GOT3 (cell line): ENCODE measurements at places on chromosomes 7 and 10.

DNA sequence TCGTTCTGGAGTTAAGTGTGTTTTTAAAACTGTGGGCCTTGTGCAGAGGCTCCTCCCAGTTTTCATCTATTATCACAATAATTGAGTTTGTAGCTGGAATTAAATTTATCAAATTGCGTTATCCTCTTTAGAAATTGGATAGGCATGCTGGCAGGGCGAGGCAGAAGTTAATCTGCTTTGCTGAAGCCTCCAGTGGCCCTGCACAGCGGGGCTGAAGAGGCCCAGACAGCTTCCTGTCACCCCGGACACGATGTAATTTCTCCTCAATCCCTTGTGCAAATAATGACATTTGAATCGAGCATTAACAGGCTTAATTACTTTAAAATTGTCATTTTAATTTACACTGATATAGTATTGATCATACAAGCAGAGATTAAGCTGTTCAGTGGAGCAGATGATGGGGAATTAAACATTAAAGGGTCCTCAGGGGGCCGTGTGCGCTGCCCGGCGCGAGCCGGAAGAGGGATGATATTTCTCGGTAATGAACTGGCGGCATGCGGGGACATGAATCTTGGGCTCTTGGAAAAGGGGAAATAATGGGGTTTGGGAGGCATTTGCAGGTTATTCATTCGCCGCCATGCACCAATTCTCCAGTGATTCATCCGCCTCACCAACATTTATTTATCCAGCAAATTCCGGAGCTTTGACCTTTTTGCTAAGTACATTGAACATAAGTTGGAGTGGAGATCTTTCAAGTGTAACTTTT, 118.5 kb downstream of the NKX6-2 start:
- no peak for DNase-seq

DNA sequence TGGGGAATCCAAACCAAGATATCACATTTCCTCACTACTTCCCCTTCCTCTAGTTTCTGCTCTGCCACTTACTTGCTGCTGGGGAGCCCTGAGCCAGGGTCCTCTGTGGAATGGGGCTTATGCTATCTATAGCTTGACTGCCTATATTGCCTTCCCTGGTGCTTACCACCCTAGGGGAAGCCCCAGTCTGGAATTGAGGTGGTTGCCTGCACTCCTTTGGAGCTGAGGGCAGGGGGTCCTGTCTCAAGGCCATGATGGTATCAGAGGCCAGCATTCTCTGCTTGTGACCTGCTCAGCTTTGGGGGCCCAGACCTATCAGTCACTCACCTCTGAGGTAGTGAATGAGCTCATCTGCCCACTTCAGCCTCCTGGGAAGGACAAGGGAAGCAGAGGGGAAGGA, 29.3 kb upstream of the INMT start:
- no peak for DNase-seq

DNA sequence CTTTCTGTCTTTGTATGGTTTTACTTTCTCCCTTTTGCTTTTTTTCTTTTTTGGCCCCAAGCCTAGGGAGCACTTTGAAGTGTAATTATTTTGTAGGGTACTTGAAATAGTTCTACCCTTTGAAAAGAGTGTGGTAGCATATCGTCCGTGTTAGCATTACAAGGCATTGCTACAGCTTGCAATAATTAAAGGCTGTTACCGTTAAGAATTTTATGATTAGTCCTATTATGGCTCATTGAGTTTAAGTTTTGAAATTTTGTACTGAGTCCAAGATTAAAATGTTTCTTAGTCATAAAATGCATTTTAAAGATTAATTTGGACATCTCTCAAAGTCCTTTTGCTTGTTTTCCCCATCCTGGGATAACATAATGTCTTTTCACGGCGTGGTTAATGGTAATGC, 490.0 kb upstream of the LRRN3 start:
- no peak for DNase-seq

- DNase-seq = no peak
Measured at GRCh38 chr7:152660021-152660420, 15.9 kb downstream of the XRCC2 start.

- DNase-seq = peak; percentile 33
Measured at GRCh38 chr7:99860281-99861127, 16.3 kb downstream of the OR2AE1 start.

- no peak for DNase-seq
Measured at GRCh38 chr7:93551063-93551895, 23.2 kb downstream of the CALCR start.

DNA sequence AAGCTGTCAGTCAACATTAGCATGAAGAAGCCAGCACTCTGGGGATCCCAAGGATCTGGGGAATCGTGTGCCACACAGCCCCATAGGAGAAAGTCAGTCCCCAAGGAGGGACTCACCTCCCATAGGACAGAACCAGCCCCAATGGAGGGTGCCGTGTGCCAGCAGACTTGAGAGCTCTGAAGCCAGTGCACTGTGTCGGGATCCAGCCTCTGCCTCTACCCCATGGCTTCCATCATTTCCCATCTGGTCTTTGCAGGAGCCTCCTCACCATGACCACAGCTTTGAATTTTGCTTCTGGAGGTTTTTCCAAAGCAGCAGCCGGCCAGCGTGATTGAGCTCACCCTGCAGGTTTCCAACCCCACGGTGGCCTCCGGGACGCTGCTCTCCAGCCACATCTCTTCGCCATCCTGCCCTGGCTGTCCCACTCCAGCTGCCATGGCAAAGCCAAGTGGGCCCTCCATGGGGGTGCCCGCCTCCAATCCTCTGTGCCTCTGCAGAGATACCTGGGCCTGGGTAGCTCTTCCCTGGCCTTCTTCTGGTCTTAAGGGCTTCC, 171.8 kb upstream of the SHH start:
- no peak for DNase-seq

DNA sequence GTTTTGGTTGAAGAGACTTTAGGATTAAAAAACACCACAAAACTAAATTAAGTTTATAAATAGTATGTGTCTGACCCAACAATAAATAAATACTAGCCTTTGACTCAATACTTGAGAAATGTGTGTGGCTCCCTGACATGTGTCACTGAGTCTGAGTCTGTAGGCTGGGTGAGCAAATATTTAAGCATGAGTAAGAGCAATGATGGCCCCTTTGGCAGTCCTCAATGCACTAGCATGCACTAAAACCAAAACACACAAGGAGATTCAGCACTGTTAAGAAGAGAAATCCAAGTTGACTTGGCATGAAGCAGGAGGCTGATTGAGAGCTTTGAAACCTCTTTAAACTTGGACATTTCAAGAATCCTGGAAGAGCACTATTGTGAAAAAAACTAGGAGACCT, 37.1 kb downstream of the CCDC71L start:
- DNase-seq = no peak

DNA sequence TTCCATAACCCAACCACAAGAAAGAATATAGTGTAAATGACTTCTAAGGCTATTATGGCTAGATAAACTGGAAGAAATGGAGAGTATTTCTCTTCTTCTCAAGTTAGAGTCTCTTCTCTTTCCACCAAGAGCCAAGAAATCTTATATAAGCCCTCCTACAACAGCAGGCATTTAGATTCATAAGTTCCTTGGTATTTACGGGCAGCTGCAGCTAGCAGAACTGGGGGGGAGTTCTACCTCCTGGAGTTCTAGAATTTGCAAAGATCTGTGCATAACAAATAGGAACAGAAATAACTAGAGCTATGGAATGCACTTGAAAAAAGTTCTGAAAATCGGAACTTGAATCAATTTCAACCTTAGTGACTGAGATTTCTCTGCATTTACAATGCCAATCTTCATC, 715.2 kb upstream of the GRM3 start:
- no peak for DNase-seq

- DNase-seq = no peak
Measured at GRCh38 chr10:29917311-29917710, 142.1 kb downstream of the JCAD start.

GRCh38 chr7:32164341-32164996, 94.3 kb upstream of the PDE1C start:
- no peak for DNase-seq

GRCh38 chr7:26477381-26477990, 185.8 kb downstream of the SNX10 start:
- DNase-seq = no peak

GRCh38 chr10:124704428-124705380, 39.5 kb downstream of the FAM53B start:
- no peak for DNase-seq

GRCh38 chr10:34565934-34566333, 249.2 kb downstream of the PARD3 start:
- DNase-seq = no peak

DNA sequence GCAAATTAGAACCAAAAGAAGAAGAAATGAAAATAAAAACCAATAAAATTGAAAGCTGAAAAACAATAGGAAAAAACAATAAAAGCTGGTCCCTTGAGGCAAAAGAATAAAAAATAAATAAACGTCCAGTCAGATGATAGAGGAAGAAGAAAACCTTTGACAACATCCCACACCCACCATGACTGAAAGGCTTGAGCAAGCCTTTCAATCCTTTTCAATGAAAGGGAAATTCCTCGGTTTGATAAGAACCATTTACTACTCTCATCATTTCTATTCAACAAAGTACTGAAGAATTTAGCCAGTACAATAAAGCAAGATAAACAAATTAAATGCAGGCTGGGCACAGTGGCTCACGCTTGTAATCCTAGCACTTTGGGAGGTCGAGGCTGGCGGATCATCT, 3.8 kb downstream of the SLC25A40 start:
- DNase-seq = no peak

DNA sequence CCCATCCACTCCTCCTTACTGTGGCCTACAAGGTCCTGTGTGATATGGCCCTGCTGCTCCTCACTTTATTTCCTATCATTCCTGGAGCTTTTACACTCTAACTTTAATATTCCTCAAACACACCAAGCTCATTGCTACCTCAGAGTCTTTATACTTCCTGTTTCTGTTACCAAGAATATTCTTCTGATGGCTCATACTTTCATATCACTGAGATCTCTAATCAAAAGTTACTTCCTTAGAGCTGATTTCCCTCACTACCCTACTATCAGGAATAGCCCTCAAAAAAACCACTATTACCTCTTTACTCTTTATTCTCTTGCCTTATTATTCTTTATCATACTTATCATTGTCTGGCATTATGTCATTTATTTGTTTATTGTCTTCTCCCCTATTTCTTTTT, 5.8 kb upstream of the PPP3CB start:
- DNase-seq = no peak

DNA sequence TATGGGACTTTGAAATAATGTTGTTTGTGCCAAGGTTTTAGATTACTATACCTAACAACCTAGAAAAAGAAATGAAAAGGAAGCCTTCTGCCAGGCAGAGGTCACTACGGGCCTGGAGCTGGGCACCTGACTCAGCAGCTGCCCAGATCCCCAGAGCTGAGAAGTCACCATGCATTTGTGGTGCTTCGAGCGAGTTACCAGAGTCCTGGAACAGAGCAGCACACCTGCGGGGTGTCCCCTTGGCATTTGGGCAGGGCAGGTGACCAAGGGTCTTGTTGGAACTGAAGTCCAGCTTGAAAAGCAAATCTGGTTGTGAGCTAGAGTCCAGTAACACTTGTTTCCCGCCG, 25.5 kb downstream of the EGFR start:
- DNase-seq = no peak

- DNase-seq = no peak
Measured at GRCh38 chr10:118927321-118927720, 102.2 kb upstream of the NANOS1 start.

- no peak for DNase-seq
Measured at GRCh38 chr7:154865984-154866685, 136.8 kb downstream of the PAXIP1 start.

DNA sequence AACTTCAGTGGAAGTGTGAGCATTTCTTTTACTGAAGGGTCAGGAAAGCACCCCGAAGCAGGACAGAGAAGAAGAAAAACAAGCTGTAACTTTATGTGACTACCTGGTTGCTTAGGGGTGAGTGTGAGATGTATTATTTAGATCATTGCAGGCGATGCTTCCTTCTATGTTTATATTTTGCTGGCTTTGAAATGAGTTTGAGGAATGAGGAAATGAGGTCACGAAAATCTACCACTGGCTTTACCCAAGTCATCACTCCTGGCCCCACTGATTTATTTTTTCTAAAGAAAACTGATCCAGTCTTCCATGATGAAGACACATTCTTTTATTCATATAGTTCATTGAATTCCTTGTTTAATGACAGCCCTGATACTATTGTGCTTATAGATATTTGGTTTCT, 716.6 kb upstream of the FZD8 start:
- DNase-seq = no peak

DNA sequence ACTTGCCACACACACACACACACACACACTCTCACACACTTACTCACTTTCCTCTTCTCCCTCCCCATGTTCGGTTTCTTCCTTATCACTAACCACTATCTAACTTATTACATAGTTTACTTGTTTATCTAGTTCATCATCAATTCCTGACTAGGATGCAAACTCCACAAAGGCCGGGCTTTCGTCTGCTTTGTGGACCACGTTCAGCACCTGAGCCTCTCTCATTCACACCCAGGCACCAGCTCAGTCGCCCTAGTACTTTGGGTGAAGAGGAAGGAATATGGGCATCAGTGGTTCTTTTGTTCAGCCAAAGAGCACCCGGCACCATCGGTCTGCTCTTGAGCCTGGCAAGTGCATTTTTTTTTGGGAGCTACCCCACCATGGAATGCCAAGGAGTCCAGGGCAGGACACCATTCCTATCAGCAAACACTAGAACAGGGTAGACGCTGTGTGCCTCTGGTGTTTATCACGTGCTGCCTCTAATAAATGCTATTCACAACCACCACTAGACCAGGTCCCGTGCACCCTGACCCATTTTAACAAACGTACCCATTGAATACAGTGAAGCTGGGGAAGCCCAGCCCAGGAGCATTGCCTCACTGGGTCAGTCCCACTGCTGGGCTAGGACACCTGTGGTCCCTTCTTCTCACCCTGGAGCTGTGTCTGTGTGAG, 2.2 kb downstream of the C10orf67 start:
- no peak for DNase-seq

DNA sequence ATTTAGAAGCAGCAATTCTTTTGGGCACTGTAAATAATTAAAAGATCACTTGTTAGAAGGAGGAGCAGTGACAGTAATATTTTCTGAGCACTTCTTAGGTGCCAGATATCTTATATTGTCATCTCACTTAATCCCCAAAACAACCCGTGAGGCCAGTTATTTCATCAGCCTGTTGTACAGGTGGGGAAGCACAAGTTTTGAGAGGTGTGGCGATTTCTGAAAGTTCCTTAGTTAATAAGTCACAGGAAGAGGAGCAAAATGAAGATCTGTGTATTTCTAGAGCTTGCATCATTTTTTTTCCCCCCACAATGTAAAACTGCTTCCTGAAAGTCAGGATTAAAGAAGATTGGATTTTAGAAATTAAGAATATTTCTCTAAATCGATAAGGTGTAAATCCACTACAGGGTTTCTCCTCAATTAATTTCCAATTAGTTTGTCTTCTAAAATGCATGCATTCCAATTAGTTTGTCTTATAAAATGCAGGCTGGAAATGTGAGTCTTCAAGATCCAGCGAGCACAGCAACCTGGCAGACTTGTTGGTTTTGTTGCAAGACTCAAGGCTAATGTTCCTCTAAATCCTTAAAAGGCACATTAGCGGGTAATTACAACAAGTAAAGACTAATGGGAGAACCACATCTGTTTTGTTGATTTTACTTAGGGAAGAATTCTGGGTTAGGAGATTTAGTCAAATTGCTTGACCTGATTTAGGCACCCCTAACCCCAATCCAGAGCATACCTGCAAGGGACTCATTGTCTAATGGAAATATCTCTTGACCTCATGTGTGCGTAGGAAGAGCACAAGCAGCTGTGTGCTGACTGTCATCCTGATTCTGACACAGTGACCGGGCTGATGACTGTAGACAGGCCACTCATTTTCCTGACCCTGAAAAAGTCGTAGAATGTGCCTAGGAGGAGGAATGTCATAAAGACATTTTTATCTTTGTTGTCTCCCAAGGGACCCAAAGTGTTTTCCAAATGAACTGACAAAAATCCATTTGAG, 272.0 kb downstream of the BAMBI start:
- DNase-seq = no peak

- DNase-seq = no peak
Measured at GRCh38 chr10:91418416-91418815, 8.3 kb downstream of the HECTD2 start.
